ENCODE measurements at places on chromosomes 13 and 19.

GRCh38 chr19:44026622-44027021 is 1.4 kb downstream of the ZNF222 start:
- DNase-seq, result no peak

GRCh38 chr13:101185606-101186005 is 230.7 kb downstream of the NALCN start:
- no peak for DNase-seq

DNA sequence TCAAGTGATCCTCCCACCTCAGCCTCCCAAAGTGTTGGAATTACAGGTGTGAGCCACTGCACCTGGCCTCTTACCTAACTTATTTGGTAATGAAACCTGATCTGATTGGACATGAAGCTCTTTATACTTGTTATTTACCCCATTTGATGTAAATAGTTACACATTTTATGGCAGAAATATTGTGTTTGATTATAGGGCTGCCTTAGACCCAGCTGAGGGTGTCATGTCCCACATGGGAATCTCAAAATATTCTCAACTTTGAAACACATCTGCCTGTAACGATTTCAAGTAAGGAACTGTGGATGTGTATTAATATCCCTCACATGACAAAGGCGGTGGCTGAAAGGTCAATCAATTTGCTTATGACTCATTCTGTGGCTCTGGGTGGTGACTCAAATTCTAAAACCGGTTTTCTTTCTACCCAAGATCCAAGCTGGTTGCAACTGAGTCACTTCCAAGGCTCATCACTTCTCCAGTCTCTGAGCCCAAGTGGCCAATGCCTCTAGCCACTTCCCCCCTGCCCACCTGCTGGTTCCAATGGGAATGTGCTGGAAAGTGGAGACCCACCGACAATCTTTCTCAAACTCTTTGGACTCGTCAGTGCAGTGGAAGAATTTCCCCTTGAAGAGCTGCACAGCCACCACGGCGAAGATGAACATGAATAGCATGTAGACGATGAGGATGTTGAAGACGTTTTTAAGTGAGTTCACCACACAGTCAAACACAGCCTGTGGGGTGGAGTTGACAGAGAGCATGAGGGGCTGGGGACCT is 110.9 kb downstream of the IER2 start:
- DNase-seq, result peak; percentile 80

DNA sequence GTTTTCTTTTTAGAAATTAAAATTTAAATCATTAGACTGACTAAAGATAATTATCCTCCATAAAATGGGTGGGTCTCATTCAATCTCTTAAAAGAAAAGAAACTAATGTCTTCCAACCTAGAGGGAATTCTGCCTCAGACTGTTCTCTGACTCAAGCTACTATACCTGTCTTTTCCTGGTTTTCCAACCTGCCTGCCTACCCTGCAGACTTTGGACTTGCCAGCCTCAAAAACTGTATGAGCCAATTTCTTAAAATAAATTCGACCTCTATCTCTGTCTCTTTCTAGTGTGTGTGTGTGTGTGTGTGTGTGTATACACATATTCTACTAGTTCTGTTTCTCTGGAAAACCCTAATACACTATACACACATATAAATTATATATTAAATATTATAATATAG is 847.3 kb downstream of the PCDH17 start:
- DNase-seq, result no peak

DNA sequence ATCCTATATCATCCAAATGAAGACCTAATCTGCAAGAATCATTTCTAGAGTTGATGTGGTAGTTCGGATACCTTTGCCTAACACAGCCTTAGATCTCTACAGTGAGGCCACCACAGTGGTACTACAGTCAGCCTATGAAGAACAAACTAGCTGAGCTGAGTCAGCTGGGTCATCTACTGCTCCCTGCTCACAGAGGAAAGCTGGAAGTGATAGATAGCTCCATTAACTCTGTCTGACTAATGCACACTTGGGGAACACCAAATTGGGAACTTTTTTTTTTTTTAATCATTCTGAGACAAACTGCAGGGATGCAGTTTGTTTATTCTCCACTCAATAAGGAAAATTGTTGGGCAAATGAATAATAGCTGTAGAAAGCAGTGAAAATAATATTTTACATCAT is 1160.6 kb downstream of the PCDH9 start:
- DNase-seq, result no peak

DNA sequence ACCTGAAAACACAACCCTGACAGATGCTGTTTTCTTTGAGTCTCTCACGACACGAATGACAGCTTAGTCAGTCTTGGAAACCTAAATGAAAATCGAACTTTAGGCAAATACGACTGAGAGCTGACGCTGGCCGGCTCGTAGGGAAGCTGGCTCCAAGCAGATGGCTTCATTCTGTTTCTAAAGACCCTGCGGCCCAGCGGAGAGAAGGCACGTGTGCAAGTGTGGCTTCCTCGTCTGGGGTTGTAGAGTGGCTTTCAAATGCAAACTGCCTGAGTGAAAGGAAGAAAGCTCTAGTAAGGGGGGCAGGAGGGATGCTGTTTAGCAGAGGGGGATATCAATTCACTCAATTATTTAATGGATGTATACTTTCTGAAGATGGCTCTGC is 26.1 kb upstream of the TIMM44 start:
- DNase-seq, result no peak

GRCh38 chr19:6728346-6728745 is 7.9 kb upstream of the C3 start:
- no peak for DNase-seq

- DNase-seq, result no peak
These were observed 33.0 kb upstream of the SGCG start for GRCh38 chr13:23147827-23148226.

DNA sequence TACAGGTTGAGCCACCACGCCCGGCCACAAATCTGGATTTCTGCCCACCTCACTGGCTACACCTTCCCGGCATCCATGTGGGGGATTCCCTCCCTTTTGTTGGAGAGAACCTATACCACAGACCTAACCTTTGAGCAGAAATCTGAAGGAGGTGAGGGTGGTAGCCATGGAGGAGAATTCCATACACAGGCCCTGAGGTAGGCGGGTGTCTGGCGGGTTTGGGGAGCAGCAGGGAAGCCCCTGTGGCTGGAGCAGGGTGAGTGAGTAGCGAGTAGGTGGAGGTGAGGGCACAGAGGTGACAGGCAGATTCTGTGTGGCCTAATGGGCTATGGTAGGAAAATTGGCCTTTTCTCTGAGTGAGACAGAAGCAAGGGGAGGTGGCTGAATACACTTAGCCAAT is 10.6 kb downstream of the EIF3K start:
- no peak for DNase-seq

GRCh38 chr19:911197-912033 is 1.6 kb downstream of the R3HDM4 start:
- no peak for DNase-seq

DNA sequence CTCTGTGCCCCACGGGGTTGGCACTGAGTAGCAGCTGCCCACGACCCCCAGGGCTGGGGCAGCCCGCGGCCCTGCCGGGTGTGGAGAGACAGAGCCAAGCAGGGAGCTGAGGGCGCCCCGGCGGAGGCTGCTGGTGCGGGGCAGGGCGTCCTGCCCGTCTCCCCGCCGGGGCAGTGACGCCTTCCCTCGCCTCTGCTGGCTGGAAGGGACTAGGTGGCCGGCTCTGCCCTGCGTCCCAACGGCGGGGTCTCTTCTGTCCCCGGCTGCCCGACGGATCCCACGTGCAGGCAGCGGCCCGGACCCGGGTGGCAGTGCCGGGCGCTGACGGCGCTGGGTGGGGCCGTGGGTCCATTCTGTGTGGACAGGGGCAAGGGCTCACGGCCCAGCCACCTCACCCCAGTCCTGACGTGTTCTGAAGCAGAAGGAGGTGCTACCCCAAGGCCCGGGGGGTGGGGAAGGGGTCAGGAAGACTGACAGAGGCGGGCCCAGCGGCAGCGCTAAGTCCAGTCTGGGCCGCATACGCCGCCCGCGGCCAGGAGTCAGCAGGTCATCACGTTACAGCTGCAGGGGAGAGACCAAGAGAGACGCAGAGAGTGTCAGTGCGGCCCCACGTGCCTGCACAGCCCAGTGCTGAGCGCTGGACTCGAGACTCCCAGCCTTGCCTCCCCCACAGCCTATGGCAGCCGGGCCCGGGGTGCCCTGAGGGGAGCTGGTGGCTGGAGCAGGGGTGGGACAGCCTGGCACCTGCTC is 15.1 kb upstream of the PLPP2 start:
- no peak for DNase-seq

- DNase-seq, result no peak
These were observed 25.8 kb upstream of the SLC7A9 start for GRCh38 chr19:32895384-32895783.

DNA sequence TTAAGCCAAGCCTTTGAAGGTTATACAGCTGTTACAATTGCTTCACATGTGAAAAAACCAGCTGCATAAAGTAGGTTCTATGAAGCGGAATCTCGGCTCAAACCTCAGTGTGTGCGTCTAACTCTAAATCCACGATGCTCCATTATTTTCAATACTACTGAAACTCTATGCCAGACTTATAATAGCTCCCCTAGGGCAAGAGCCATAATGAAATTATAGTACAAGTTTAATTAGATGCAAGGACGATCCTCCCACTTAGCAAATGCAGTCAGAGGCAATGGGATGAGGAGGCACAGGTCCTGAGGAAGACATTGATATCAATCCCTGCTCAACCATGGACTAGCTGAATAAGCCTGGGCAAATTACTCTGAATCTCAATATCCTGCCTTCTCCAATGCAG is 31.1 kb downstream of the SLC7A1 start:
- DNase-seq, result no peak

GRCh38 chr13:47665043-47665442 is 336.0 kb downstream of the SUCLA2 start:
- no peak for DNase-seq

- no peak for DNase-seq
These were observed 17.9 kb downstream of the ACTN4 start for GRCh38 chr19:38665219-38665931.

DNA sequence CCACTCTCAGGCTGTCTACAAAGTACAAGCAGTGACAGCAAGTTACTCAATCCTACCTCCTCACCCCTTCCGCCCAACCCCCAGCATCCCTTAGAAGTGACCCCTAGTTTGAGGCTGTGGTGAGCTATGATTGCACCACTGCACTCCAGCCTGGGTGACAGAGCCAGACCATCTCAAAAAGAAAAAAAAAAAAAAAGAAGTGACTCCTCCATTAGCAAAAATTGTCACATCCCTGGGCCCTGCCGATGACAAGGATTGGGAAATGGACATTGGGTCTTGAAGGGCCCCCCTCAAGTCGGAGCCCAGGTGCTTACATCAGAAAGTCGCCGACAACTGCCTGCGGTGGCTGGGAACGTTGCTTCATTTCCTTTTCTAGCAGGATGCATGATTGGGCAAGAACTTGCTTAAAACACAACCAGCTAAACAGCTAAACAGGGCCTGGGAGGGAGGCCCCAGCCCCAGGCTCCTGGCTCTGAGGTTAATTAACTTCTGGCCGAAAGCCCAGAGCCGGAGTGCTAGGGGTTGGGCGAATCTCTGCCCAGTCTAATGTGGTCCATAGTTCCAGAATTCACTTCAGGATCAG is 15.3 kb downstream of the RAB3D start:
- peak; percentile 89 for DNase-seq

DNA sequence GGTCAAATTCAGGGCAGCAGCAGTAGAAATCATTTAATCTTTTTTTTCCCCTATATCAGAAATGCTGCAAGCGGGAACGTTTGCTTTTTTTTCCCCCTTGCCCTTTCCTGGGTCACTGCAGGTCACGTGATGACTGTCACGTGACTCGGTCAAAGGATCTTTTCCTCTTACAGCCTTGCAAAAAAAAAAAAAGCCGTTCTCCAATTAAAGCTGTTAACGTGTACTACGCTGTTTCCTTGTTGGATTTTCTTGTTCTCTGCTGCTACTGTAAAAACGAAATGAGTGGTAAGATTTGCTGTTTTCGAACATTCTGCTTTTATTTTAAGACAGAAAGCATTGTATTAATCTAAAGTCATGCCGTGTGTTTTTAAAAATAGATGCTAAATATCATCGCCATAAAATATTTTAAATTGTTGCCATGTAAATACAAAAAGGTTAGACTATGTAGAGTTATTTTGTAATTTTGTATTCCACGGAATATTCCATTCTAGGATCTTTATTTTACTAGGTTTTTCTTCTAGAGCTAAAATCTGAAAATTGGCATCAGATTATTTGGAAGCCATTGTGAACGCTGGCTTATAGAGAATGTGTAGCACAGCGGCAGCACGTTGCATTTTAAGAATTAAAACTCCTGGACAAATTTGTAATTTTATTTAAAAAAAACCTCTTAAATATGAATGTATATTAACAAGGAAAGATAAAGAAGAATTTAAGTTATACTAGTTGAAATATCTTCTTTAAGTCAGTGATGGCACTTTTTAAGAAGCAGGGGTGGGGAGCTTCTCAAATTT is 109.8 kb upstream of the MLNR start:
- peak; percentile 57 for DNase-seq

DNA sequence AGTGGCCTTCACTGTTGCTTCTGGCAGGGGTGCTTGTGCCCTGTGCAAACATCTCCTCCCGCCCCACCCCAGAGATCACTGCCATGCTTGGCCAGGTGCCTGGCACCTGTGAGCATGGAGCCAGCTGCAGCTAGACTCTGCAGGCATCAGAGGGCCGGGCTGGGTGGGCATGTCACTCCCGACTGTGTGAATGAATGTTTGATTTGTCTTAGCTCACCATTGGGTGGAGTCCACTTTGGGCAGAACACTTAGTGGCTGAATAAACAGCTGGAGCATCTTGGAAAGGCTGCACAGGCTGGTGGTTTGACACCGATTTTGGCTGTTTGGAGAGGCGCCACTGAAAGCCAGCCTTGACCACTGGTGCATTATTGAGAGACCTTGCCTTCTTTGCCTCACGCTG is 267.3 kb downstream of the DLEU7 start:
- no peak for DNase-seq

DNA sequence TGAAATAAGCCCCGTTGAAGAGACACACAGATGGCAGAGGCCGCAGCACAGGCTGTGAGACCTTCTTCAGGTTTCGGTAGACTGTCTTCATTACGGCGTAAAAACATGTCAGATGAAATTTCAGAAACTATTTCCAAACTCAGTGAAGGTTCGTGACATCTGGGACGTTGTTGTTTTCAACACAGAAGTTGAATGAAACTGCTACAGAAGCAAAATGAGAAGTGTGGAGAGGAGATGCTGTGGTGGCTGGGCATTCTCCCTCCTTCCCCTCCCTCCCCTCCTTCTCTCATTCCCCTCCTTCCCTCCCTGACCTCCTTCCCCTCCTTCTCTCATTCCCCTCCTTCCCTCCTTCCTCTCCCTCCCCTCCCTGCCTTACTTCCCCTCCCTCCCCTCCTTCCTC is 113.6 kb downstream of the ATP11A start:
- DNase-seq, result no peak

GRCh38 chr19:15378534-15379082 is 979 bp downstream of the AKAP8 start:
- no peak for DNase-seq

DNA sequence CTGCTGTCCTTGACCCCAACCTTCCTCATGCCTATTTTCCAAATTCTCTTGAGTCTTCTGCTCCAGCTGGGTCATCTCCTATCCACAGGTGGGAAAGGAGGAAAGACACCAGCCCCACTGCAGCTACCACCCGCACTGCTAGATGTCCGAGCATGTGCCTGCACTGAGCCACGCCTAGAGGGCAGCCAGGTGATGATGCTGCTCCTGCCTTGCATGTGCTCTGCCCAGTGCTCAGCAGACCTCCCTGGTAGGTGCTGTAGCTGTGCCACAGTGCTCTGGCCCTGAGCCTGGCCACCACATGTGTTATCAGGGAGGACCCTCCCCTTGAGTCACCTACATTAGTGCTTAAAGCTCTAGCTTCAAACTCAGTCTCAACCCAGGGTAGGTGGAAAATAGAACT is 6.9 kb upstream of the CYSLTR2 start:
- no peak for DNase-seq

- no peak for DNase-seq
These were observed 117.2 kb upstream of the ARGLU1 start for GRCh38 chr13:106685143-106685542.

GRCh38 chr19:15463861-15464371 is 428 bp downstream of the RASAL3 start:
- DNase-seq, result no peak
